Iris pigment epithelial cell (primary cell): ENCODE measurements at places on chromosomes 2 and 18.

DNA sequence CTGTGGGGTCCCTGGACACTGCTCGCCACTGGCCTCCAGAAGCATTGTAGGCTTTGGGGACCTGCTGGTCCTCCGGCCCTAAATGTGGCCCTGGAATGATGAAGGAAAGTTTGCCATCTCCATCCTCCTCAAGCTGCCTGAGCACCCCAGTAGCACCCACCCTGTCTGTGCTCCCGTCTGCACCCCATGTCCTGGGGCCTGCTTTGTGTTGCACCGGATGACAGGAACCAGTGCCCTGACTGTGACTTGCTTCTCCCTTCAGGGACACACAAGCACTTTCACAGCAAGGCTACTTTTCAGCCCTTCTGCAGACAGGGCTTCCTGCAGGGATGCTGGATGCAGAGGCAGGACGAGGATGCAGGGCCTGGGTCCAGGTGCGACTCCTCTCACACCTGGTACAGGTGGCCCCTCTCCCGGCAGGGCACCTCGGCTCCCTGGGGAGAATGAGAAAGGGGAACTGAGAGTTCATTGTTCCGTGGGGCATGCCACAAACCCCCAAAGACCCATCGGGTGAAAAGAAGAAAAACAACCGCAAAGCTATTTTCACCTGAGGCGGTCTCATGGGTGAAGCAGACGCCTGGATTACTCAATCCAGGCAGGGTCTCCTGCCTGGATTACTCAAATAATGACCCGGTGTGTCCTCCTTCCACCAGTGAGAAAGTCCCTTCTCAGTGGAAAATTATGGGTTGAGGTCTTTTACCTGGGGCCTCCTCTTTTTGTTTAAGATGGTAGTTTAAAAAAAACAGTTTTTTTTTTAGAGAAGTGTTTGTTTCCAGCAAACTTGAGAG is 74.9 kb downstream of the LONRF2 start:
- no peak for DNase-seq

DNA sequence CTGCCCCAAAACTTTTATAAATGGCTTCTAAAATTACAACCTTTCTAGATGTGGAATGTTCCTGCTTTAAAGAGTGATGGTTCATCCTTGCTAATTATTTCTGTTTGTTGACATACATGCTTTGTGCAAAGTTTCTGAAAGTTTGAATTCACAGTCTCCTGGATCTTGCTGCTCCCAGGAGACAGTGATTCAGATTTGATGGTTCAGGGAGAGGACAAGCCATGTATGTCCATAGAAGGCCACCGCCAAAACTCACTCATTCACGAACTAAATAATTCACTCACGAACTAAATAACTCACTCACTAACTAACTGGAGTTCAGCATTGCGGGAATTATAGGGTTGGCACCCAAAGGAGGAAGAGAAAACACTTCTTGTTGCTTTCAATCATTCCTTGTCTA is 416.5 kb upstream of the ZEB2 start:
- DNase-seq = no peak

DNA sequence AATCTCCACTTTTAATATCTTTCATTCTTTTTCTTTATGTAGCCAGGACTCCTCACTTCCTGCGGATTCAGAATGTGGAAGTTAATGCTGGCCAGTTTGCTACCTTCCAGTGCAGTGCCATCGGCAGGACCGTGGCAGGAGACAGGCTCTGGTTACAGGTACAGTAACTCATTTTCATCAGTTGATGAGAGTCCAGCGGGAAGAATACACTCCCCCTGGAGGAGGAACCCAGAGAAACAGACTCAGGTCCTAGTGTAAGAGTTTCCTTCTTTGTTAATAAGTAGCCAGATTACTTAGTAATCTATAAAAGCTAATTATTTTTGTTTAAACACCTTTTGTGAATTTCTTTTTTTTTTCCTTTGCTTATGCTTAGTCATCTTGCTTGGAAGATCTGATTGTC is 359.4 kb downstream of the PTPRM start:
- DNase-seq = no peak

DNA sequence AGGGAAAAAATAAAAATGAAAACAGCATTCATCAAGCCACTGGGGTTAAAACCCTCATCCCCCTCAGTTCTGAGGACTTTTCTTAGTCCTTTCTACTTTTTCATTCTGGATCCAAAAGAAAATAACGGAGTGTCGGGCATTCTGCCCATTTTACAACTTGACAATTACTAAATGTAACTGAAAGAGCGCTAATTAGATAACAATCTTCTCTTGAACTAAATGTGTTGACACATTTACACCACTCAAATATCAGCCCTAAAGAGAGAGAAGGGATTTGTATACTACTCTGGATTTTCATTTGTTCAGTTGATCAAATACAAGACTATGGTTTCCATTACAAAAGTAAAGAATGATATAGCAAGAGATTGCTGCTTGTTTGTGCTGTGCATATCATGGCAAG is 27.5 kb downstream of the ABCA12 start:
- no peak for DNase-seq

DNA sequence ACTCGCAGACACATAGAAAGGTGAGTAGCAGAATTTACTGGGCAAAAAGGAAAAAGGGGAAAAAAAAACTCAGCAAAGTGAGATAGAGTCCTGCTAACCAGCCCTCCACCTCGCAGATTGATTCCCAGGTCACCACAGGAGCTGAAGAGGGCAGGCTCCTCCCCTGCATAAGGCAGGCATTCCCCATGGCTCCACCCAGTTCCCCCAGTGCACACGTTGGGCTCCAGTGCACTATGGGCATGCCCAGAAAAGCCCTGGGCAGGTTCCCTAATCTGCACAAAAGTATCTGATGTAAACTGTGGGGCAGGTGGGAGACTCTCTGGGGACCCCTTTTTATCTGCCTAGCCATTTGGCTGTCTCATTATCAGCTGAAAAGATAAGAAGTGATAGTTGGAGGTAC is 461.2 kb upstream of the TMEFF2 start:
- no peak for DNase-seq

- no peak for DNase-seq
Observed at GRCh38 chr2:48113767-48114166, 207.5 kb upstream of the FBXO11 start.

GRCh38 chr2:67462738-67463496 is 65.8 kb downstream of the ETAA1 start:
- no peak for DNase-seq

- no peak for DNase-seq
Observed at GRCh38 chr18:4636967-4637366, 181.9 kb upstream of the DLGAP1 start.

DNA sequence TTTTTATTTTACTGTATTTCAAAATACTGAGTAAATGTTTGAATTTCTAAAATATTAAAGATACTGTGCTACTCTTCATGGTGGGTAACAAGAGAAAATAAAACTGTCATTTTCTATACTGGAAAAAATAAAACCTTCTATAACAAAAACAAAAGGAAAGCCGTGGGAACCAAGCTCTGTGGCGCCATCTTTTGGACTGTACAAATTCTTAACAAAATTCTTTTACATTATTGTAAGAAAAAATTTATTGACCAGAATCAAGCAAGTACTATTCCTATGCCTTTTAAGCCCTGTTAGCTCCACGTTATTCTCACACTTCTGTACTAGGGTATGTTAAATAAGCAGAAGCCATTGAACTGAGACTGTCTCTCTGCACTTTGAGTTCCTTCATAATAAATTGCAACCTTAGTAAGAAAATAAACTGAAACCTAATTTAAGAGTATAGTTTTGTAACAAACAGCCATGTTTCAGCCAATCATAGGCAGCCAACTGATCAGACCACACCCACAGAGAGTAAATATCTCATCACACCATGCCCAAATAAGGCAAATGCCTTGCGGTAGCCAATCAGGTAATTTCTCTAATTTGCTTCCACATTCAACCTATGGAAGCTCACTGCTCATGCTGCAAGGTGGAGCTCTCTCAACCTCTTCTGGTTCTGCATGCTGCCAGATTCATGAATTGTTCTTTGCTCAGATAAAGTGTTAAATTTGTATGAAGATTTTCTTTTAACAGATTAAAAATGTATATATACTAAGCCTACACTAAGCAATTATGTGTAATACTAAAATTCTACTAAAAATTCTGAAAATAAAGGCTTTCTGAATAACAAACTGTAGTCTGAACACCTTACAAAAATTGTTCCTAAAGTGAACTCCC is 42.2 kb downstream of the HIBCH start:
- peak; percentile 61 for DNase-seq

GRCh38 chr2:14909795-14910194 is 277.3 kb downstream of the LRATD1 start:
- DNase-seq = no peak

DNA sequence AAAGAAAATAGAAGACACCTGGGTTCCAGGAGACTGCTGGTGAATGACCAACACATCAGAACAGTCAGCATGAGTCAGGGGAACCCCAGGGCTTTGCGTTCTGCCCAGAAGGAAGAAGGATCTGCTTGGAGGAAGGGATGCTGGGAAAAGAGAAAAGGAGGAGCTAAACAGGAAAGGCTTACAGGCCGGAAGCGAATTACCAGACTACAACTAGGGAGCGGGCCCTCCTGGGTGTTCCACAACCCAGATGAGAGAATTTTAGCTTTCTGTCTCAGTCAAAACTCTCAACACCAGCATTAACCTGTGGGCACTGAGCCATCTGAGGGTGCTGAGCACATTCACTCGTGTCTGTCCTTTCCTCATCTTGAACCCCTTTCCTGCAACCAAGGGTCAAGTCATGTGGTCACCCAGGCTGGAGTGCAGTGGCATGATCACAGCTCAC is 19.2 kb downstream of the CDC42EP3 start:
- peak; percentile 95 for DNase-seq

DNA sequence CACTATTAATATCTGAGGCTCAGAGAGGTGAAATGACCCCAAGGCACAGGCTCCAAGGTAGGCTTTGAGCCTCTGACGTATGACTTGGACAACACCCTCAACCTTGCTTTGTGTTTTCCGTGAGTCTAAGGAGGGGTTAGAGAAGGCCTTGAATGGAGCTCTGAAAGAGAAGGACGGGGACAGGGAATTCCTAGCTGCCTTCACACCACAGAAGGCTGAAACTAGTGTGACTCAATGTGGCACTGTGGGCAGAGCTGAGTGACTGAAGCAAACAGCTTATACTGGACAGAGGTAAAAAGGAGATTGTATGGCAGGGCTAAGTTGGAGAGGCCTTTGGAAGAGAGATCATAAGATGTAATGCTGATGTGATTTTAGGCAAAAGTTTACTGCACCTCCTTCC is 3.5 kb upstream of the NCK2 start:
- DNase-seq = no peak
